ENCODE measurements at places on chromosomes 4 and X. TPM values are rescaled to one million over a fixed set of nuclear protein-coding genes. Genes with fewer than 3 reads are reported as not detected.

GRCh38 chr4:186781032-186781917 lies 57.6 kb upstream of the FAT1 start:
- DNase-seq: no peak

GRCh38 chr4:183675625-183676024 lies 16.5 kb downstream of the TRAPPC11 start:
- no peak for DNase-seq

DNA sequence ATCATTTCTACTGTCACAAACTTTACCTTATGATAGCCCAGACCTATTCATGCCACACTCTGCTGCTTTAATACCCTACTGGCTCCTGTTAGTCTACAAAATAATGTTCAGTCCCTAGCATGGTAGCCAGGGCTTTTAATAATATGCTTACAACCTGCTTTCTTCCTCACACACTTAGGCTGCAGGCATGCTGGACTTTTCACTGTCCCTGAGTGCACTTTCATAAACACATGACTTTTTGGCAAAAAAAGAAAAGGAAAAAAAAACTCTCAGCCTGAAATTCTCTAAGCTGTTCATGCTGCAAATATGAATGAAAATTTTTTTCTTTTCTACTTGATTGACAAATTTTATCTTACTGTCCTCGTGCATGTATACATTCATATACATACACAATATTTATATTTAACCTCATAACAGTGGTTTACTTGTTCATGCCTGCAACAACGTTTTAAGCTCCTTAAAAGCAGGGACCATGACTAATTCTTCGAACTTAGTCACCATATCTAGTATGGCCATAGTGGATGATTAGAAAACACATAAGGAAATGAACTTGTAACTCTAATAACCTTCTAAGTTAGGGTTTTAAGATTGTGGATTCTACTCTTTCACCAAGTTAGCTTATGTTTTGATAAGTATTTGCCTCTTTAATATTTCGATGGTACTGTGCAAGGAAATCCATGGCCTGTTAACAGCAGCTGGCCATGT lies 229.5 kb downstream of the SPCS3 start:
- no peak for DNase-seq

DNA sequence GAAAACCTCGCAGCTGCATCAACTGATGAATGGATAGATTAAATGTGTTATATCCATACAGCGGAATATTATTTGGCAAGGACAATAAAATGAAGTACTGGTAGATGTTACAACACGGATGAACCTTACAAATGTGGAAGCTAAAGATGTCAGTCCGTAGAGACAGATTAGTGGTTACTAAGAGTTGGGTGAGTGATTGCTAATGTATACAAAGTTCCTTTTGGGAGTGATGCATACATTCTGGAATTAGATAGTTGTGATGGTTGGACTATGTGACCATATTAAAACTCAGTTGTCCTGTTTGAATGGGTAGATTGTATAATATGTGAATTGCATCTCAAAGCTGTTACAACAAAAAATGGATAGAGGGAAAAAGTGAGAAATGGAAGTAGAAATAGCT lies 2.8 kb downstream of the FIP1L1 start:
- no peak for DNase-seq

C1QTNF7 gene
- not detected for total RNA-seq

PHEX gene
- total RNA-seq: 0.31 TPM

PGM2 gene
- total RNA-seq: 53.7 TPM

TMEM156 gene
- 10.2 TPM for total RNA-seq

GC gene
- total RNA-seq: not detected

All from activated naive CD4-positive, alpha-beta T cell treated with anti-CD3 and anti-CD28 coated beads for 36 hours (primary cell).